ENCODE measurements at places on chromosomes 2 and 18.

- no peak for DNase-seq
Measured at GRCh38 chr2:111250448-111251030, 129.8 kb downstream of the BCL2L11 start.

DNA sequence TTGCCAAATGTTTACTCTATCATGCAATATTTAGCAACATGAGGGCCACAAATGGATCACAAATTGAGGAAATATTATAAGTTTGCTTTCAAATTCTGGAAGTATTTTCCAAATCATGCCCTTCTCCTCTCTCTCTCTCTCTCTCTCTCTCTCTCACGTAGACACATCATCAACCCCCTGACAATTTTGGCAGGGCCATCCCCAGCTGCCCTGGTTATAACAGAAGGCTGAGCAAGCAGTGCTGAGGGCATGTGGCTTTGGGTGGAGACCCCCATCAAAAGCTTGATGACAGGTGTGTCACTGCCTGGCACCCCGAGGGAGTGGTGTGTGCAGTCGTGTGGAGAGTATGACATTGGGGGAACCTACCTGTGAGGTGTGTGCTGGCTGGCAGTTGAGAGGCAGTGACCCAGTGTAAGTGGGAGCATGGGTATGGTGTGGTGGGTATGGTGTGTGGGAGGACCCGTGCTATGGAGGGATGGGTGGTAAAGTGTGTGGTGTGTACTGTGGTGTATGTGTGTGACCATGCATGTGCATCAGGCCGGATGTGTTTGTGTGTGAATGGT lies 224.5 kb downstream of the TTC32 start:
- no peak for DNase-seq

GRCh38 chr2:18301421-18302139 lies 258.9 kb downstream of the RDH14 start:
- no peak for DNase-seq

DNA sequence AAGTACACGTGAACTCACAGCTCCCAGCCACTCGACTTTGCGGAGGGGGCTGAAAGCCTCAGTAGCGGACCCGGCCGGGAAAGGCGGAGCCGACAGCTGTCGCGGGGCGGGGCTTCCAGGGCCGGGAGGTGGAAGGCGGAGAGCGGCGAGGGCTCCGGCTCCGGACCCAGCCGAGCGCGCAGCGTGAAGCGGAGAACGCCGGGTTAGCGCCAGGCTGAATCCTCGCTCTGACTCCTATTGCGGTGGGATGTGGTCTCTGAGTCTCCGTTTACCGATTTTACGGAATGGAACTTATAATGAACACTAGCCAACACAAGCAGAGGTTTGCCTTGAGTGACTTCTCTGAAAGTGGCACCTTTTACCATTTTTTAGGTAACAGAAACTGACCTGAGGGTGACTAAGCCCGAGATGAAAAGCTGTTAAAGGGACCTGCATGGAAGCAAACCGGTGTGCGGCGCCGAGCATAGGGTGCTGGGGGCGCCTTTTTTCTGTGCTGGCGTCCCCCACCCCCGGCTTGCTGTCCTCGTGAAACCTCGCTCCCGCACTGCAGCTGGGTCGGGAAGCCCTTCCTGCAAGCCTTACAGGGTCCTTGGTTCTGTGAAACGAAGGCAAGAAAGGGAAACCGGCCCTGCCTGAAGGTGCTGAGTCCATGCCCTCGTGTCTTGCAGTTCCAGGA lies 72.9 kb downstream of the EN1 start:
- DNase-seq = no peak

- DNase-seq = no peak
Measured at GRCh38 chr2:121562269-121563176, 31.8 kb downstream of the RNU4ATAC start.

GRCh38 chr2:16167451-16167861 lies 227.1 kb downstream of the MYCN start:
- DNase-seq = no peak

DNA sequence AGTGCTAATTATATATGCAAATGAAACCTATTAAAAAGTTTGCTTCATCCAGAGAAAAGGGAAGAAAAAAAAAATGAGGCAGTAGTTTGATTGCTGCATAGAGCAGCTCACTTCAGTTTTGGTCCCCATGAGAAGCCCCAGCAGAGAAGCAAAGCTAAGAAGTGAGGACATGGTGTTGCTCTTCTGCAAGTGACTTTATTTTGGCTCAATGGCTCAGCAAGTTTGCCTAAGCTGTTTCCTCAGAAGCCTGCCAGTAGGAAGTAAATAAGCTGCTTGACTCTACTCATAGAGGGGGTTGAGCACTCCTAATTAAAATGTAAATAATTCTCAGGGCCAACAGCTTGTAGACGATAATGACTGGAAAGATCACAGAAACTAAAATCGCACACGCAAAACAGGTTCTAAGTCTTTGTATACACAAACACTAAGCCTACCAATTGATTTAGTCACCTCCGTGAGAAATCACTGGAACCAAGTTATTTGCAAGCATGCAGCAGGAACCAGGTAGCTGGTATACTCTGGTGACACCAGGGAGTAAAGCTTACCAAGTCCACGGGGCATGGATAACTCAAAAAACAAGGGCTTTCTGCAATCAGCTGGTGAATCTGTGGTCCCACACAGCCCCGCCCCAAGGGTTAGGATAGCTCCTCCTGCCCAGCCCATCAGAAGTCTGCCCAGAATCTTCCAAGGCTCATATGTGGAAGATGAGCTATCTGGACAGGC lies 39.7 kb upstream of the NABP1 start:
- DNase-seq = no peak

DNA sequence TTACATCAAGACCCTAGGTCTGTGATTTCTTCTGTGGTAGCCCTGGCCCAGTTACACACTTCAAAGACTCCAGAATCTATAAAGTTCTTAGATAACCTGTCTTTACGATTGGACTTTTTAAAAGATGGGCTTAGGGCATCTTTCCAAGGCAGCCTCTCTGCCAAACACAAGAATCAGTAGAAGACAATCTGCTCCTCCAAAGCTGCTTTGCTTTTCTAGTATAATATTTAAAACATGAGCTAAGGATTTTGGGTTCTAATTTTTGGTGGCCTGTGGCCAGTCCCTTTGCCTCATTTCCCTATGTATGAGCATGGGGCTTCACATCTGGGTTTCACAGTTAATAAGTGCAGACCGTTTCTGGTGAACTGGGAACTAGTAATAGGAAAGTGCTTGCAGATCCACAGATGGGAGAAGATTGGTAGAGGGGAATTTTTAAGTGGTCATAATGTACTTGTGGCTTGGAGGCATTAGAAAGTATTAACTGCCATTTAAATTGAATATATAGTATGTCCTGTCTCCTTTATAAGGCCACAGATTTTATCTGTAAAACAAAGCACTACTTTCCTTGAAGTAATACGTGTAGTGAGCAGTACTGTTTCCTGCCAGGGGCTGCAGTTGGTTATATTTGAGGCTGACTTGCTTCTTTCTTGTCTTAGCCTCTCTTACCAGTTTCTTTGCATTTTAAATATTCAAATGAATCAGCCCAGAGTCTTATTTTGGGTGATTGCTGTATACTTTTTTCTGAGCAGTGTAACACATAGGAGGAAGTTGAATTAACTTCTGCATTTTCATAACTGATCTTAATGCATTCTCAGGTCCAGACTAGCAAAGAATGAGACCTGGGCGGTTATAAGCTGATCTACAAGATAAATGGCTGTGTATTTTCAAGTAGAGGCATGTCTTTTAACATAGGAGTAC lies 1.5 kb downstream of the ARPC2 start:
- no peak for DNase-seq

GRCh38 chr18:38494065-38494464 lies 928.5 kb upstream of the CELF4 start:
- no peak for DNase-seq

DNA sequence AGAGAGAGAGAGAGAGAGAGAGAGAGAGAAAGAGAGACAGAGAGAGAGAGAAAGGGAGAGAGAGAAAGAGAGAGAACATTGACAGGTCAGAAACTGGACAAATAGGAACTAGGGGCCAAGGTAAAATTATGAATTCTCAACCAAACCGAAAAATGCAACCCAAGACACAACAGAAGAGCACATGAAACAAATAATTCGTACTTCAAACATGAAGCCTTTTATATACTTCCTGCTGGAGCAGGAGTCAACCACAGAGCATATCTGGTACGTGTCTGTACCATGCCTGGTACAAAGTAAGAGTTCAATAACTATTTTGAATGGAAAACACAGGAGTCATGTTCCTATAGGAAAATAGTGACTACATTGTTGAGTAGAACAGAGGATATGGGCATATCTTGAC lies 6.5 kb upstream of the VPS54 start:
- DNase-seq = no peak

DNA sequence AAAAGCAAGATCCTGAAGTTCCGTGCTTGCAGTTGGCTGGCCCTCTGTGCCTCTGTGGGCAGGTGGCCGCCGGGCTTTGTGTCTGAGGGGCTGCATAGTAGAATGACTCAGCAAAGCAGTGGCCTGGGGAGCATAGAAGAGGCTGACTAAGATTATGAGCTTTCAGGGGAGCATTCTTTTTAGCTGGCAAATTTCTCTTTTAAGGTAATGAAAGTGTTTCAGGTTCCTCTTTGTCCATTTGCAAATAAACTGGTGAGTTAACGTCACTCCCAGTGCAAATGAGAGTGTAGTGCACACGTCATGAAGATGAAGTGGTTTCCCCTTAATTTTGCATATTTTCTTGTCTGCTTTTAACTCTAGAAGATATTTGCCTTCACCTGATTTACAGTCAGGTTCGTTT lies 98.6 kb downstream of the BCL2L11 start:
- no peak for DNase-seq

DNA sequence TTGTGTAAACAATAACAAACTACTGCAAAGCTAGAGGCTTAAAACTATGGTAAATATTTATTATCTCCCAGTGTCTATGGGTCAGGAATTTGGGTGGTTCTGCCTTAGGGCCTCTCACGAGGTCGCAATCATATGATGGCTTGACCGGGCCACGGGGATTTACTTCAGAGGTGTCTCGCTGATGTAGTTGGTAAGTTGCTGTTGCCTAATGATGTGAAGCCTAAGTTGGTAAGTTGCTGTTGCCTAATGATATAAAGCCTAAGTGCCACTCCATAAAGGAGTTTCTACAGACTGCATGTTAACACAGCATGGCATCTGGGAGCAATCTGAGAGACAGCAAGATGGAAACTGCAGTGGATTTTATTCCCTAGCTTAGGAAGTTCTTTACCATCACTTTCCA lies 35.8 kb downstream of the FMNL2 start:
- no peak for DNase-seq

DNA sequence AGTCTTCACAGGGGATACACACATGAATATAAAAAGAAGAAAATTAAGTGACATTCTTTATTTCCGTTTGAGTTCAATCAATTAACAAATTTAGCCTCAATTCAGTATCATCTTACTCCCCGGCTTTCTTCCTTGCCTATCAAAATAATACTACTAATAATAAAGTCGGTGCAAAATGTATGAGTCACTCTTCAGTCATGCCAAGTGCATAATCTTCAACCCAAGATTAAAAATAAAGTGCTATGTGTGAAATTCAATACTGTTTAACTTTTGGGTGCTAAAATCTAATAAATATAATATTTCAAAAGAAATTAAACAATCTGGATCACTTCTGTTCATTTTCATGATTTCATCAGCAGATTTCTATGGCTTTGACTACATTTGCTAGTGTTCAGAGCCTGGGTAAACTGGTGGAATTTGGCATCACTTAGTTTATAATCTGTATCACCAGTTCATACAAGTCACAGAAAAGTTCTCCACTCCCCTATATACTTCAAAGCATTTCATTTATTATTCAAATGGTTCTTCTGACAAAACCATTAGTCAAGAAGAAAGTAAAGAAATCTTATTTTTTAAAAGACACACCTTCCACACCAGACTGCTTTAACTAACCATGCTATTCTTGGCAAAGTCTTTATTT lies 183.6 kb downstream of the THADA start:
- no peak for DNase-seq

- DNase-seq = no peak
Measured at GRCh38 chr2:46036929-46037328, 260.3 kb upstream of the EPAS1 start.

DNA sequence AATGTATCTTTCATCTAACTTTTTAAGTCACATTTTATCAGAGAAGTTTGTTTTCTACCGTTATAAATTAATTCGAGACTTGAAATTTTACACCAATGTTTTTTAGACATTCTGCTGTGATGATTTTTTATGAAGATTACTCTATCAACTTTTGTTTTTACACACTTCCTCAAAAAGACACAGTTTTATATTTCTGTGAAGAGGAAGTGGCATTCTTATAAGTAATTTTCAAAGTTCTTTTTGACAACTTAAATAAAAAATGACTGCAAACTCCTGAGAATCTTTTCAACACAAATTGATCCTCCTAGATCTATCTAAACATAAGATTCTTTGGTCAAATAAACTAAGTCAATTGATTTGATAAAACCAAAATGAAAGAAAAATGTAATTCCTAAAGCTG lies 13.7 kb downstream of the ANKRD44 start:
- DNase-seq = no peak

DNA sequence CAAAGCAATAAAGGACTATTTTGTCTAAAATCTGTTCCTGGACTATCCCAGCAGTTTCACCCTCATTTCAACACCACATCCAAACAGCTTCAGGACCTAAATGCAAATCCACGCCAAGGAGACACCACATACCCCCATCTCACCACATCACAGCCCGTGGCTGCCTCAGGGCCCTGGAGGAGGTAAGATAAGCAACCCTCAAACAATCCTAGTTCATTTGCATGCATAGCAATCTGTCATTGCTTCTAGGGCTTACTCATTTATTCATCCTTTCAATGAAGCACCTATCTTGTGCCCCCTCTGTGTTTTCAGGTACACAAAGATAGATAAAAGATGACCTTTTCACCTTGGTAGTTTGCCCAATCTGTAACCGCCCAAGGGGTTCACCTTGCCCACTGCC lies 86.5 kb downstream of the VSNL1 start:
- DNase-seq = no peak

GRCh38 chr2:201049455-201049854 lies 22.0 kb downstream of the HYCC2 start:
- no peak for DNase-seq

DNA sequence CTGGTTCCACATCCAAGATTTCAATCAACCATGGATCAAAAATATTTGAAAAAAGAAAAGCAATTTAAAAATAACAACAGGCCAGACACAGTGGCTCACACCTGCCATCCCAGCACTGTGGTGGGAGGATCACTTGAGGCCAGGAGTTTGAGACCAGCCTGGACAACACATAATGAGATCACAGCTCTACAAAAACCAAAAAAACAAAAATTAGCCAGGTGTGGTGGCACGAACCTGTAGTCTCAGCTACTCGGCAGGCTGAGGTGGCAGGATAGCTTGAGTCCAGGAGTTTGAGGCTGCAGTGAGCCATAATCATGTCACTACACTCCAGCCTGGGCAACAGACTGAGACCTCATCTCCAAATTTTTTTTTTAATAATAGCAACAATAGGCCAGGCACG lies 13.4 kb upstream of the SPATA3 start:
- no peak for DNase-seq
